Mammary epithelial cell (primary cell): ENCODE measurements at places on chromosomes 1 and 21. TPM values are rescaled to one million over a fixed set of nuclear protein-coding genes. Genes with fewer than 3 reads are reported as not detected.

CELA3A gene
- not detected for total RNA-seq

GUCA2A gene
- total RNA-seq: not detected

- DNase-seq: no peak
Measured at GRCh38 chr1:159839116-159839849, 12.6 kb downstream of the SLAMF8 start.

DNA sequence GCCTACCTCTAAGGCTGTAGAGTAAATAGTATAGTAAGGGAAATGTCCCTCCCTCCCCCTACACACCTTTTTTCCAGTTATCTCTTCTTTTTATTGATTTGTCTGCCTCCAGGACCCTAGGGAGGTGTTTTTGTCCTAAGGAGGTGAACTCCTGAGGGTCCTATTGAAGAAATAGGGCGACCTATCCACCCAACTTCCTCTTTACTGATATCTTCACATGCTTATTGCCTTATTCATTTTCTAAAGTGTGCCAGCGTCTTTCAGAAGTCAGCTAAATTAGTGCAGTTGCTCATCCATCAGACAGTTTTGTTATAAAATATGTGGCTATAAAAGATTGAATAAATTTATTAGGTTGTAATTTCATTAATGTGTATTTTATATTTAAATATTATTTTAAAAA lies 5.9 kb downstream of the BACH1 start:
- DNase-seq: no peak
